ENCODE measurements at places on chromosomes 1 and 21. TPM values are rescaled to one million over a fixed set of nuclear protein-coding genes. Genes with fewer than 3 reads are reported as not detected.

LCE3E gene
- total RNA-seq: not detected

CDA gene
- 1.1 TPM for total RNA-seq

SLC41A1 gene
- total RNA-seq: 36.2 TPM

OPRD1 gene
- total RNA-seq: not detected

HSPB7 gene
- not detected for total RNA-seq

OR2T35 gene
- total RNA-seq: not detected

CD84 gene
- total RNA-seq: 66.2 TPM

MYBPHL gene
- total RNA-seq: not detected

TCP10L gene
- total RNA-seq: 0.57 TPM

RYR2 gene
- total RNA-seq: 0.39 TPM

E2F2 gene
- total RNA-seq: 5.4 TPM

LENEP gene
- not detected for total RNA-seq

TAS1R2 gene
- total RNA-seq: not detected

ACOT11 gene
- total RNA-seq: 0.67 TPM

CADM3 gene
- total RNA-seq: not detected

CFAP74 gene
- total RNA-seq: not detected

FCER1G gene
- 8.3 TPM for total RNA-seq

HCRTR1 gene
- total RNA-seq: not detected
